Fibroblast of pulmonary artery (primary cell): ENCODE measurements at places on chromosomes 3 and 15.

DNA sequence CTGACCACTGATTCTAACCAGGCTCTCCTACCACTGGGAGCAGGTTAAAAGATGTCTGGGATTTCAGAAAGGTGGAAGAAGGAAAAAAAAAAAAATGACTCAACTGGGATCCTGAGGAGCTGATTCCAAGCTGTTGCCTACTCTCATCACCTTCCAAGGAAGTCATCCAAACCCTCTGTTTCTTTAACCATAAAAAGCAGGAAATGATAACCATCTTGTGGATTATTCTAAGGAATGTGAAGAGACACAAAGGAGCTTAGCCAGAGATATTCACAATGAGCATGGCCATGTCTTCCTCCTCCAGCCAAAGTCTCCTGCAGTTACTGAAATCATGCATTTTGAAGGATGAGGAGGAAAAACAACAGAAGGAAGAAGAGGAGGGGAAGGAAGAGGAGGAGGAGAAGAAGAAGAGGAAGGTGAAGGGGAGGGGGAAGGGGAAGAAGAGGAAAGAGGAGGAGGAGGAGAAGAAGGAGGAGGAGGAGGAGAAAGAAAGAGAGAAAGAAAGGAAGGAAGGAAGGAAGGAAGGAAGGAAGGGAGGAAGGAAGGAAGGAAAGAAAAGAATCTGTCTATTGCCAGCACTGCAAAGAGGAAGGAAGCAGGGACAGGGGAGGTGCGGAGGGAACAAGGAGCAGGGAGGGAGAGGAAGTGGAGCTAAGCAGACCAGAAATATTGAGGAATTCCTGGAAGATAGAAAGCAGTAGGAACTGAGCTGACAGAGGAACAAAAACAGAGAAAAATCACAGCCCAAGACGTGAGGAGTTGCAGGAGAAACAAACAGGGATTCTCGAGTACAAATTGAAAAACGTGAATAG lies 229.2 kb downstream of the UACA start:
- DNase-seq = no peak

- DNase-seq = no peak
Observed at GRCh38 chr3:135097276-135097946, 302.4 kb downstream of the EPHB1 start.

DNA sequence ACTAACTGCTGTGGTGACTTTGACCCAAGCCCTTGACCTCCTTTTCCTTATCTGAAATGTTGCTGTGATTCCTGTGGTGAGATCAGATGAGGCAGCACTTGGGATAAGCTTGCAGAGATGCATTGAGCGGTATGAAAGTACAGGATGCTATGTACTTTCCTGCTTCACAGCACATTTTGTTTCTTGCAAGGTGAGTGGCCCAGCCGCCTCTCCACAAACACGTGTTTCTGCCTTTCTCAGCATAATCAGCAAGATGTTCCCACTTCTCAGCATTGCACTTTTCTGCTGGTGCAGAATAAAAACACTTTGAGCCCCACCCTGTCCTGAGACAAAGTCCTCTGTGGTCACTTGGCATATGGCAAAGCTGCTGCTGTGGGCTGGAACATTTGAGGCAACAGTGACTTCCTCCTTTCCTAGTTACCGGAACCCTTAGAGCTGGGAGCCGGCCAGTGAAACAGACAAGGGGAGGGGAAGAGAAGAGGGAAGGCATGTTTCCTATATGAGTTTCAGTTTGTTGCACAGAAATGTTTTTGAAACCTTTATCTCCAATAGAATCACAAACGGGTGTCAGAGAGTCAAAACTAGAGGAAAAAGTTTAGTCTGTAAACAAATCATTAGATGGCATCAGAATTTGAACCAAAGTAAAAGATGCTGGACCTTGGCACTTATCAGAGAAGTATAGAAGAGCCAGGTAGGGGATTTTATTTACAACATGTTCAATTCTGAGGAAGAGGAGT lies 5.0 kb downstream of the NUDT16 start:
- DNase-seq = peak; percentile 55

DNA sequence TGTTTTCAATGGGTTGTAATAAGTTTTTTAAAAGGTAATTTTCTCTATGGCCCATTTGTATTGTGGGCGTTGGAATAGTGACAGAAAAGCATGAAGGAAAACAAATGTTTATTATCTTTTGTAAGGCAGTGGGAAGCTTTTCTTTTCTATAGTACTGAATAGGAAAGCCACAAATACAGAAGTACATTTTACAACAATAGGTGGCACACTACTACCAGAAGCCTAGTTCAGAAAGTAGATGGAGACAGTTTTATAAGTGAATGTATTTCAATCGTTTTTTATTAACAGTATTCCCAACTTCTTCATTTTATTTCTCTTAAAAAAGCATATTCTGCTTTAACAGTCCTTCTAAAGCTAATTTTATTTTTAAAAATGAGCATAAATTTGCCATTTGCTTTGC lies 296.7 kb downstream of the PTPRG start:
- peak; percentile 74 for DNase-seq

- DNase-seq = no peak
Observed at GRCh38 chr3:59865351-59865750, 815.5 kb upstream of the CFAP20DC start.

- no peak for DNase-seq
Observed at GRCh38 chr15:65100442-65100841, 14.6 kb downstream of the UBAP1L start.

DNA sequence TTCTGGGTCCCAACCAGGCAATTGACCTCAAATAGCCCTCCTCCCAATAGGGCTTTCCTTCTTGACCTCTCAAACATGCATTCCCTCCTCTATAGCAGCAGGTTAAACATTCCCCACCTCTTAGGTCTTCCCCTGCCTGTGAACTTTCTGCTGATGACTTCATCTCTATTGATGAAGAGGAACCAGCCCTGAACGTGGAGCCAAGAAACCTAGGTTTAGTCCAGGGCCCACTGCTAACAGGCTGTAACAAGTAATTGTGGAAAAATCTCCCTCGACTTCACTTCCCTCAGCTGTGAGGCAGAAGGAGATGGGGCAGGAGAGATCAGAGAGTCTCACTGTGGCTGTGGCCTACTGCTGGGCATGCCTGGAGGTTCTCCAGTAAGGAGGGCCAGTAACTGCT lies 24.7 kb downstream of the ILDR1 start:
- no peak for DNase-seq

DNA sequence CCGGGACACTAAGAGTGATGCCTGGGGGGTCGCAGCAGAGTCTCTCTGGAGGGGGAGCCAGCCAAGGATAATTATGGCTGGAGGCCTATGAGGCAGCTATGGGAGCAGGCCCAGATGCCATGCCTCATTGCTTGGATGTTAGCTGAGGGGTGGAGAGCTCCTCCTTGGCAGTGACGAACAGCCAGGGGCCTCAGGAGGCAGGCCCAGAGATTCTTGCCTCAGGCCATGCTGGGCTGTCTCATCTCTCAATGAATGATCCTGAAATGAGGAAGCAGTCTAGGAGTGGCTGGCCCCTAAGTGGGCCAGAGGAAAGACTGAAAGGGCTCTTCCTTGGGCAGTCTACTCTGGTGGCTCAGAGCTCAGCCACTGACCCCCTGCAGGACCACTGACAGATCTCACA lies 21.3 kb downstream of the KIF9 start:
- DNase-seq = no peak

DNA sequence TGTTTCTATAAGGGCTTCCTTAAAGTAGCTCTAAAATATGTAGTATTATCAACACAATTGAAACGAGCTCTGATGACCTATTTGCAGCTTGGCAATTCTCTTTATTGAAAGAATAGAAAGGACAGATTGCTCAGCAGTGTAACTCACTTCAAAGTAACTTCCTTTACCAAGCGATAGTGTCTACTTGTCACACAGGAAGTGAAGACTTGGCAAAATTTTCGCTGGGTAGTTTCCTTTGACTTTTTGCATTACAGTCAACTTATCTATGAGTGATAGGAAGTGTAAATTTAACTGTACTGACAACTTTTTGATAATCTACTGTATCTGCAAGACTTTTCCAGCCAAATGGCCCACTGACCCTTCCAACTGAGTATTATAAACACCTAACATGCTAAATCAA lies 22.8 kb downstream of the SLC9A9 start:
- DNase-seq = no peak

DNA sequence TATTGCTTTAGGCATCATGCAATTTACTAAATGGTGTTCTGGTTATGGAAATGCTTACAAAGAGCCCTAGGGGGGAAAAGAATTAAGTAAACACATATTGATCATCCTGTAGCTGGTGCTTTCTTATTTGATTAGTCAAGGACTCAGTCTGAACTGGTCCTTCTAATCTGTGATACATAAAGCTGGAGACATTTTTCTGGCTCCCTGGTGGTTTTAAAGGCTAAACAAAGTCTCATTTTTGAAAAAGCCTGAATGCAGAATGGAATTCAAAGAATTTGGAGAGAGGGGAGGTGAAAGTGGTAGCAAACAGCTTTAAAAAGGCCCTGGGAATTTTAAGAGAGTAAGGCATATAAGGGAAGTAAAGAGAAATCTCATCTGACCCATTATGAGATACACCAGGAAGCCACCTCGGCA lies 149.7 kb downstream of the RBMS3 start:
- peak; percentile 66 for DNase-seq

GRCh38 chr3:48142316-48142870 lies 45.8 kb downstream of the CDC25A start:
- no peak for DNase-seq

- no peak for DNase-seq
Observed at GRCh38 chr3:146136647-146137046, 24.3 kb downstream of the PLOD2 start.

- no peak for DNase-seq
Observed at GRCh38 chr3:25962255-25962654, 172.4 kb downstream of the OXSM start.

GRCh38 chr3:125381743-125382142 lies 6.6 kb upstream of the ZNF148 start:
- DNase-seq = no peak

DNA sequence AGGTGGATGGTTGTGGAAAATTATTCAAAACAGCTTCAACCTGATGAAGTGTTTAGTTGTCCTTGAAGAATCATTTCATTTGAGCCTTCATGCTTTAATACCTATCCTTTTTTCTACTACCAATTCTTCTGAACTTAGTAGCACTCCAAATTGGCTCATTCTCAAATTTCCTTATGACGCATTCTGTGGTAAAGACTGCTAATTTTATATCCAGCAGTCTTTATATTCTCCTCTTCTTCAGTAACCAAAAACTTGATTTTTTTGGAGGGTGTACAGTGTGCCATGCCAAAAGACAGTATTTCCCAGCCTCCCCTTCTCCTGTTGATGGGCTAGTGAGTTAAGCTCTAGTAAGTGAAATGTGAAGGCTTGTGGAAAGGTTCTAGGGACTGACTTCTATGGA lies 25.2 kb downstream of the CGNL1 start:
- no peak for DNase-seq

GRCh38 chr3:55491296-55491816 lies 4.2 kb upstream of the WNT5A start:
- peak; percentile 78 for DNase-seq

DNA sequence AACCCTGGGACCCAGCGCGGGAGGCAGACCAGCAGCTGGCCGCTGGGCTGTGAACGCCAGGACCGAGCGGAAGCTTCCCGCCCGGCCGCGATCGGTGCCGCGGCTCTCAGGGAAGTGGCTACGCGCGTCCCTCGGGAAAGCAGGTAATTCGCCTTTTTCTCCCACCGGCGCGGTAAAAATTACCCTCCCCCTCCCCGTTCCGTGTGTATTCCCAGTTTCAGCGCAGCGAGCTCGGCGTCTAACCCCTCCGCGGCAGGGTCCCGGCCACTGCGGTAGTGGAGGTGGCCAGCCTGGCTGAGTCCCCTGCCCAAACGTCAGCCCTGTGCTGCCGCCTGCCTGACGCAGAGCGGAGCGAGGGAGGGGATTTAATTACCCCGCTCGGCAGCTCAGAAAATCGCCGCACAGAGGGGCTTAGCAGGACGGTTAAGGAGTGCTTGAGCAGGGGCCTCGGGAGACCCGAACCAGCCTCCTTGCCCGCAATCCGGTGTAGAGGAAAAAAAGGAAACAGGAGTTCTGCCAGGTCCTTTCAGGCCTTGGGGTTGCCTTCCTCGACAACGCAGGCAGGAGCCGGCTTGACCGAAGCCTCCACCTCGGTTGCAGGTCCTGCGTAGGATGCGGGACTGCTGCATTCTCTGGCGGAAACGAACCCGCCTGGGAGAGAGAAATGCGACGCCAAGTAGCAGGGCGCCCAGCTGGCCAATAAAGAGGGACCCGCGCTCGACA lies 2.9 kb downstream of the GATA2 start:
- DNase-seq = peak; percentile 55

- DNase-seq = no peak
Observed at GRCh38 chr15:32709295-32710033, 8.3 kb upstream of the GREM1 start.

DNA sequence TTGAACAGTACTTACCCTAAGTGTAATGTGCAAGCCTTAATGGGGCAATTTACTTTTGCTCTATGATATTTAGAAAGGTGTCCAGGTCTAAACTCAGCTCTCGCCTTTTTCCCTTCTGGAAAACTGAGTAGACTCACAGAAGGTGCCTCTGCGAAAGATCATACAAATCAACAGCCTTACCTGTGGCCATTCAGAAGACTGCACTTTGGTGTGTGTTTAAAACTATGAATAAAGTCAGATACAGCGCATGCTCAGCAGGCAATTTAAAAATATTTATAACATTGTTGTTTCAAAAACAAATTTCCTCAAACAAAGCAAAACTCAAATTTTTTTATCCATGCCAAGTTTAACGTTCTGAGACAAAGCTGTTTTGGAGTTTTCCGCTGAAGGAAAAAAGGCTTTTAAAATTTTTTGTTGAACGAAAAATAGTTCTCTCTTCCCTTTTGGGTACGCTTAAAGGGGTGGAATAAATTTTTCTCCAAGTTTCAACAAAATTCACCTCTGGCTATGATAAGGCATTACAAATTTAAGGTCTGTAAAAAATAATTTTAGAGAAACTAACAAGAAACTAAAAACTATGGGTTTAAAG lies 156.3 kb downstream of the TIGIT start:
- no peak for DNase-seq

- DNase-seq = peak; percentile 38
Observed at GRCh38 chr3:184337399-184337714, at the start of gene FAM131A. TSS of gene FAM131A (plus strand) at chr3:184337600. CDS start at chr3:184337631, 31 bp downstream.

DNA sequence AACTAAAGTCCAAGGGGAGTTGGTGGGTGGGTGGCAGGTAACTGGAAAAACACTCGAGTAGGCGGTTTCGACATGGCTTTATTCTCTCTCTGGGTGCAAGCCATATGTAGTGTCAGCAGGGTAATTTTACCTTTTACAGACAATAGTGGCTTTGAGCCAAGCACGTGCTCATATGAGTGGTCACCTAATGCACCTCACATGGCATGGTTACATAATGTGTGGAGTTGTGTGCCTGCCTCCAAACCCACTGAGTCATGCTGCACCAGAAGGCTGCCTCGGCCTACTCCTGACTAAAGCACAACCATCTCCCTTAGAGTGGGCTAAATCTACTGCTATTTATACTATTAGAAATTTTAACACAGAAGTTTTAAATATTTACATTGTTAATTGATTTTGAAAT lies 16.5 kb downstream of the CCRL2 start:
- peak; percentile 42 for DNase-seq

DNA sequence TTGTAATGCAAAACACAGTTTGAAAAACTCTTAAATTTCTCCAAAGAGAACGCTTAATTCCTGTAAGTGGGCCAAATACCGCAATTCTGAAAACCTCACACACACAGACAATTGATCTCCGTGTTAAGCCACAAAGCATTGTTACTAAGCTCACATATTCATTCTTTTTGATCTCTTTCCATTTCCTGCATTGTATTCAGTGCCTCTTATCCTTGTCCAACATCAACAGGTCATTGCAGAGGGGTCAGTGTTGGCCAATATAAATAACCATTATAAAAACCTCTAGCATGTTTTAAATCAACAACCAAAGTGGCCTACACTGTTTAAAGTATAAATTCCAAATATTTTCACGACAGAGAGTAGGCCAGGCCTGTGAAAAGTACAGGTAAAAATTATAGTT lies 171.1 kb downstream of the PDZRN3 start:
- DNase-seq = peak; percentile 23
